Posterior cingulate gyrus (tissue), 11 donors: ENCODE measurements at places on chromosomes 7 and 10.

DNA sequence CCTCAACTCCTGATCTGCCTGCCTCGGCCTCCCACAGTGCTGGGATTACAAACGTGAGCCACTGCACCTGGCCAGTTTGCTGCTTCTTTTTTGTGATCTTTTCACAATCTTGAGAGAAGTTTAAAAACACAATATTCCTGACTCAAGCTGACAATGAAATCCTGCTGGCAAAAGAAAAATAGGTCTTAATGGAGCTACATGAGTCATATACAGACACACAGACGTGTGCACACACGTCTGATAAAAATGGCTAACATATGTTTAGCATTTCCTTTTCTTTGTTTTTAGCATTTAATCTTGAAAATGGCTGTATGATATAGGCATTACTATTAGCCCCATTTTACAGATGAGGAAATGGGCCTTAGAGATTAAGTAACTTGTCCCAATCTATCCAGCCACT, 29.4 kb upstream of the RAB18 start:
- no peak for DNase-seq

GRCh38 chr10:94316560-94316959, 46.2 kb downstream of the NOC3L start:
- no peak for DNase-seq

- no peak for DNase-seq
These were observed 95.3 kb downstream of the CPED1 start for GRCh38 chr7:121083790-121084251.

- no peak for DNase-seq
These were observed 1178.5 kb upstream of the C7orf33 start for GRCh38 chr7:147412109-147412508.

DNA sequence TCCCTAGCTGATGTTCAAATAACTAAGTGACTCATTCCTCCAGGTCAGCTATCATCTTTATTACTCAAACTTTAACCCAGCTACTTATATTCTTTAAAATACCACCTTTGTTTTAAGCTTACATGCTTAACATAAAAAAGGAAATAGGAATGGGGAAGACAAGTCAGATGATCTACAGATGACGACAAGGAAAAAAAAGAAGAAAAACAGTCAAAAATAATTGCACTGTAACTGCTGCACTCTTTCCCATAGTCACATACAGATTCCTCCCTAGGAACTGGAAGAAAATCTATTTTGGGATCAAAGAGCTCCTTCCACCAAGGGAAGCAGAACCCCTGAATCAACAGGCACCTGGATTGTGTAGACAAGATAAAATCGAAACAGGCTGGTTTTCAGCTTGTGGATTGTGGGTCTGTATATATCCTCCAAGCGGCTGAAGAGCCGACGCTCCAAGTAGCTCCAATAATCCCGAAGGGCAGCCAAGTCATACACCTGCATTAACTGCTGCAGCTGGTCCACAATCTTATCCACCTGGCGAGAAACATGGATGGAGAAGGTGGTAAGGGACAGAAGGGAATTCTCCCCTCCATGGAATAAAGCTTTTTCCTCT, 2.0 kb downstream of the WDR91 start:
- DNase-seq = no peak

DNA sequence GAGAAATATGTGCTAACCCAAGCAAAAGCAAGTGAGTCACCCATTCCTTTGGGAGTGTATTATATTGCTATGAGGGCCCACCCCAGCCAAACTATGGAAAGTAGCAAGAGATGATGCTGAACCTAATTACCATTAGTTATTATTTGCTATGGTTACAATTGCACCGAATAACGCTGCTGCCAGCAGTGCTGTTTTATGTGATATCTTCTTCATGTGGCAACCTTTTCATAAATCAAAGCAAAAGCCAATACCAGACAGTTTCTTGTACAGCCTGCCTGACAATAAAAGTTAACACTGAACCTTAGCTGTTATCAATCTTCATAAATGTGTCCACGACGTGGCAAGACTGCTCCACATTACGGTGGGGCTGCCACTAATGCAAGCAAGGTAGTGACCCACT, 241.7 kb upstream of the PLXNA4 start:
- DNase-seq = no peak

GRCh38 chr10:71780156-71780555, 6.8 kb upstream of the VSIR start:
- no peak for DNase-seq

- no peak for DNase-seq
These were observed 982 bp downstream of the IDI1 start for GRCh38 chr10:1047937-1048336.

GRCh38 chr10:23157691-23158369, 34.3 kb upstream of the PTF1A start:
- no peak for DNase-seq

DNA sequence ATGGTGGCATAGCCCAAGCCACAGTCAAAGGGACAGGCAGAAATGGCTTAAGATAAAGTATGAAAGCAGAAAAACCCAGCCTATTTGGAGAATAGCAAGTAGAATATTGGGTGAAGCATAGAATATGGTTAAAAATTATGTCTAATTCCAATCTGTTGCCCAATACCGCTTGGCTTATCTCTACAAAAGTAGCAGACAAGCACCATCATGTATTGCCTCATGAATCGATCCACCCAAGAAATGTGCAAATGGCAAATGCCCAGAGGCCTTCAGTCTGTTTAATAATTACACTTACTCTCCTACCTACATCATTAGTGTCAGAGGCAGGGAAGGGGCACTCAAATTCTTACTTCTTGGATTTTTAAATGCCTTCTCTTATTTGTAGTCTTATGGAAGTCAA, 130.9 kb upstream of the ADAM12 start:
- DNase-seq = no peak

- no peak for DNase-seq
These were observed 92.1 kb upstream of the CXCL12 start for GRCh38 chr10:44477046-44477425.

GRCh38 chr7:43454936-43455518, 127.9 kb upstream of the STK17A start:
- DNase-seq = no peak

DNA sequence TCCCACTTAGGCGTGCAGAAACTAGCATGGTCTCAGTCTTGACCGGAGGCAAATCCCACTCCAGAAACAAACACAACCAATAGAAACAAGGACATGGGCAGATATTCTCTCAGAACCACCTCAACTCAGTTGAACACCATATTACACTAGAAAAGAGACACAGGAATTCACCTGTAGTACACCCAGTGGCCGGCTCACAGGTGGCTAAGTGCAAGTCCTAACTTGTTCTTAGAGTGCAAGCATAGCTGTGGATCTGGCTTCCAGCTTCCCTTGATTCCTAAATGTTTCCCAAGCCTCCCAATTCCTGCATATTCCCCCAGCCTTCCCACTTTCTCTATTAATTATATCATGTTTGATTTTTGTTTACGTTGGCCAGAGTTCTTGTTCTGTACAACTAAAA, 164.4 kb downstream of the TPK1 start:
- no peak for DNase-seq

DNA sequence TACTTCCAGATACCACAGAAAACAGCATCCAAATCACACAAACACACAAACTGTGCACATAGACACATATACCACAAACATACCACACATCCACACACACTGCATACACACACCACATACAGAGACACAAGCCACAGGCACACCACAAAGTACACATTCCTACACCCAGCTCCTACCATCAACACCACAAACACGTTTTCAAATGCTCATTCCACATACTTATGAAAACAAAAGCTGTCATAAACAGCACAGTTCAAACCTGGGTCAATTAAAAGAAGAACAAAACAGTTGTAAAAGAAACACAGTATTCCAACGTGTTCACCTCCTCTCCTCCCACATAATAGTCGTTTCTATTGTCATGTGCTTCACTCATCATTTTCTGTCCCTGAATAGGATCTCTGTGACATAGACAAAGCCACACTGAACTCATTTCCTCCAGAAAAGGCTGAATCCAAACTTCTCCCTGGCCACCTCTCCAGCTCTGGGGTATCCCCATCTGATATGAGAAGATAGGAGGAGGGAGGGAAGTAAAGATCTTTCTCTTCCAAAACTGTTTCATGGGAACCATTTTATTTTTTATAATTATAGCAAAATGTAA, 89.2 kb downstream of the CXCL12 start:
- DNase-seq = no peak

- peak; percentile 98 for DNase-seq
These were observed at the start of gene UBE2D1 for GRCh38 chr10:58334817-58335305. TSS of gene UBE2D1 (plus strand) at chr10:58335006. CDS start at chr10:58335202, 196 bp downstream.

- DNase-seq = no peak
These were observed 247.0 kb downstream of the SORCS1 start for GRCh38 chr10:106917452-106918055.

DNA sequence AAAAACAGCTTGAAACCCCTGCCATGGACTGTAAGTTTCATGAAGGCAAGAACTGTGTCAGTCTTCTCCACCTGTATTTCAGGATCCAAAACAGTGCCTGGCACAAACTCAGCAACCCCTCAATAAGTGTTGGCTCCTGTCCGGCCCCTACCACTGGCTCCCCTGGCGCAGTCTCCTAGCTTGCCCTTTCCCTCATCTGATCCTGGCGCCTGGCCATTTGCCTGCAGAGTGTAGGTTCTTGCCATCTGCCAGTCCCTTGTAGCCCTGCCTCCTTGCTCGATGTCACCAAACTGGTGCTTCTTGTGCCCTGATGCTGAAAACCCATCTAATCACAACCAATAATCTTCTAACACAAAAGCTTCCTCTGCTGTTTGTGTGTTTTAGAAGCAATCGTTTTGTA, 60.4 kb downstream of the LGI1 start:
- DNase-seq = no peak

DNA sequence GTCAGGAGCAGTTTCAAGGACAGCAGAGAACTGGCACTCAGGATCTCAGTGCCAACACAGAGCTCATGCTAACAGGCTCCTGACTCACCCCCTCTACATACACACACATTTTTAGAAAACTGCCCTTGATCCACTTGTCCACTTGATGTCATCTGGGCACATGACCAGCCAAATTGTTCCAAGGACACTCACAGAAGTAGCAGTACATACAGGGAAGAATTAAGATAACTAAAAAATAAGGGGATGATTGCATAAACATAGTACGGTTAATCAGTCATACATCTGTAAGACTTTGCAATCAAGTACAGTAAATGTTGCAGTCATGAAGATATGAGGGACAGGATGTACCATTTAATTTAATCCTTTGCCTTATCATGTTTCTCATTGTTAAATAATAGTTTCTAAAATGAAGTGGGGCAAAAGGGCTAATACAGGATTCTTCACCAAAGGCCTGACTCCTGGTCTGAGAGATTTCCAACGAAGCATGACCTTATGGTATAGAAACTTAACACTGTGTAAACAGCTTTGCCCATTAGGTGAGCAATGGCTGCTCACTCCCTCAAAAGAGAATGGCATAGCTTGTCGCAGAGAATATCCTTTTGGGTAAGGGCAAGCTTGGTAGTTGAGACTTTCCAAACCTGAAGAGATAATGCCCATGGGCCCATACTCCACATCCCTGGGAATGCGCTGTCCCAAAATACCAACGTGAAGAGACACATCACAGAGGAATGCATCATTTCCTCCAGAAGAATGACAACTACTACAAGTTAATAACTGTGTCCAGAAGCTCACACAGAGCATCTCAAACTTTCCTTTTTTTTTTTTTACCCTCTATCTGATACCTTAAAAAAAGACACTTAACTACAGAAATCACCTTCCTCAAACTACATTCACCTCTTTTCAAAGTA, 94.1 kb downstream of the ARMH3 start:
- no peak for DNase-seq

GRCh38 chr7:38512704-38513103, 118.5 kb downstream of the AMPH start:
- no peak for DNase-seq

DNA sequence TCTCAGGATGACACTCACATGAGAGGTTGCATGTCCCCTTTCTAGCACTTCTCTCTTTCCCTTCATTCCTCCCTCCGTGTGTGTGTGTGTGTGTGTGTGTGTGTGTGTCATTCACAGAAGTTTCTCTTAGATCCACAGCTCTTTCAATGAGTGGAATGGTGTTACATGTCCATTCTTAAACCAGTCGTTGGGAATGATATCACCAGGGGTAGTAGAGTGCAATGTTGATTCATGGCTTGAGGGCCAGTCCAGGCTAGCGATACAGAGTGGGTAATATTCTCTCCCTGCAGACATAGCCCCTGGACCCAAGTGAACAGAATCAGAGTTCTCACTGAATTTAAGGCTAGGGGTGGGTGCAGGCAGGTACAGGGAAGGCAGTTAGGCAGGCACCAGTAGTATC, 187.8 kb downstream of the SDK1 start:
- no peak for DNase-seq

DNA sequence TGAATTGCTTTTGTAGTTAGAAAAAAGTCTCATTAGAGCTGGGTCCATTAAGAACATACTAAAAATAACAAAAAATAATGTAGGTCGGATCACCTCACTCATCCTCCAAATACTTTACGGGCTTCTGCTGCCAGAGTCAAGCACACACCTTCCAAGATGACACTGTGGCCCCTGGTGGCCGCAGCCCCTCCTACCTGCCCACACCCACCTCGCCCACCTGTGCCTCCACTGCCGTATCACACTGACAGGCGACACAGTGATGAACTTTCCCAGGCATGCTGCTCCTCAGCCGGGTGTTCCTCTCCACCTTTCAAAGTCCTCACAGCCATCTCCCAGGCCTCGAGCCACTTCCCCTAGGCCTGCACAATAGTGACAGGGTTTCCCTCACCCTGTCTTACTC, 60.9 kb downstream of the STK17A start:
- no peak for DNase-seq

DNA sequence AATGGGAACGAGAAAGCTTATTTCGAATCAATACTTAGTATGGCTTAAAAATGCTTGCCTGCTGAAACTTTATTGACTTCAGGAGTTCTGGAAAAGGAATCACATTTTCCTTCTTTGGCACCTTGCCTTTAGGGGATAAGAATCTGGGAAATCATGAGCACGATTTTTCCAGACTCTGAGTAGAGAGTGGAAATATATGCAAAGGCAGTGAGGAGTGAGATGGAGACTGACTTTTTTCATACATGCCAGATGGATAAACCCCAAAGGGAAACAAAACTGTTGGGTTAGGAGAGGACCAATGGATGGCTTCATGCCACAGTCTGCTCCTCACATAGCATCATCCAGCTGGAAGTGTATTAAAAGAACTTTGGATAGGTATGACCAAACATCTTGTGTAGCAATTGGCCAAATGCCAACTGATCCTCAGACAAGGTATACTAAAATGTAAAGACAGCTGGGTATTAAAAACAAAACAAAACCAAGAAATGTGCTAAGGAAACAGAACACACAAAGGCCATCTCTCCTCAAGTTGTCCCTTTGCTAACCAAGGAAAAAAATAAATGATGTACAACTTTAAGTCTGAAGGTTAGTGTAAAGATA, 1.7 kb downstream of the COL28A1 start:
- DNase-seq = no peak

DNA sequence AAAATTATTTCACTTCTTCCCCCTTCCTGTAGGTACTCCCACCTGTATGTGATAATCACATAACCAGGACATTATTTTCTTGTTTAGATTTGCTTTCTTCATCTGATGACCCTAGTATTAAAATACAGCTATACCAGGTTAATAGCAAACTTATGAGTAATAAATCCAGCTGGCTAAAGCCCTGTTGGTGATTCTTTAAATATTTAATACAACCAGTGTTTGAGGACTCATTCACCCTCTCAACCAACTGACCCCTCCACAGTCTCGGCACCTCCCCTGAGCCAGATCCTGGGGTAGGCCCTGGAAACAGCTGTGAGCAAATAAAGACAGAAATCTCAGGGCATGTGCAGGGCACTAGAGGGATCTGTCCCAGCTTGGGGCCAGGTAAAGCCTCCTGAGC, 58.5 kb downstream of the BLNK start:
- no peak for DNase-seq
